SIG-M5 (cell line): ENCODE measurements at places on chromosomes 11 and 22.

DNA sequence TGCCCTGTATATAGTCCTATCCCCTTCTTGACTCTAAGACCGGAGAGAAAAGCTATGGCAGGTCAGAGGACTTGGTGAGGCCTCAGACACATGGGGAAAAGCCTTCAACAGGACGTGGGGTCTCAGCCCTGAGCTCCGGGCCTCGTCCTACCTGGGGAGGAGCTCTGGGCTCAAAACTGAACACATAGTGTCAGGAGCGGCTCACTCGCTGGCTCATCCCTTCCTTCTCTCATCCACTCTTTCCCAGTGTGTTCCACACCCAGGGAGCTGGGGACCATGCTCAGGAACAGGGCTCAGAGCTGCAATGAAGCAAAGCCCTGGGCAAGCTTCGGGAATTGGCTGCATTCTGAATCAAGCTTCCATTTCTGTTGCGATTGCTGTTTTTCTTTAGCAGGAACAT lies 14.5 kb downstream of the ADAMTS15 start:
- no peak for DNase-seq

DNA sequence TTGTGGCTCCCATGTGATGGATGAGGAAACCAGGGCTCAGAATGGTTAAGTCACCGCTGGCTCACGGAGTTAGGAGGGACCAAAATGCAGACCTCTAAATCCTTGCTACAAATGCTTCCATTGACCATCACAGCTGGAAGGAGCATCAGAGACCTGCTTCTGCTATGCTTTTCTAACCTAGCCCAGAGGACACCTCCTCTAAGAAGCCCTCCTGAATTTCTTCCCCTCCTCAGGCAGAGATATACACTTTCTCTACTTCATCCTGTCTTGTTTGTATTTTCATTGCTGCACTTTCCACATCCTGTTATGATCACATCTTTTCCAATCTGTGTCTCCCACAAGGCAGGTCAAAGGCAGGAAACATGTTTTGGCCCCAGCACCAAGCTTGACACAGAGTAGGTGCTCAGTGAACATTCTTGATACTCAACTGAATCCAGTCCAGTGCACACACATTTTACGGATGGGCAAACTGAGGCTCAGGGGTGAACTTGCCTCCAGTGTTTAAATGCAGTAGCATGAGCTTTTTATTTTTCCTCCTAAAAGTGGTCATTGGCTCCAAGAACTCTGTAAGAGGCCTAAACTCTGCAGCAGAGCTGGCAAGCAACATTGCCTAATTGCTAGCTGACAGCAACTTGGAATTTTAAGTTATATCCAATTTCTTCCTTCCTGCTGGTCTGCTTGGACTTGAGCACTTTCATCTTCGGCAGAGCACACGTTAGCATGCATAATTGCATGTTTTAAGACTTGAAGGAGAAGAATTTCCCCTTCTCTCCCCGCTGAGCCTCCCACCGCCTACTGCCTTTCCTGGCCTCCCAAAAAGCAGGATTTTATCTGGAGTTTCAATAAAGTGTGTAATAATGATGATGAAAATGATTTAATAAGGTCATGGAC lies 12.7 kb downstream of the SCUBE1 start:
- no peak for DNase-seq

DNA sequence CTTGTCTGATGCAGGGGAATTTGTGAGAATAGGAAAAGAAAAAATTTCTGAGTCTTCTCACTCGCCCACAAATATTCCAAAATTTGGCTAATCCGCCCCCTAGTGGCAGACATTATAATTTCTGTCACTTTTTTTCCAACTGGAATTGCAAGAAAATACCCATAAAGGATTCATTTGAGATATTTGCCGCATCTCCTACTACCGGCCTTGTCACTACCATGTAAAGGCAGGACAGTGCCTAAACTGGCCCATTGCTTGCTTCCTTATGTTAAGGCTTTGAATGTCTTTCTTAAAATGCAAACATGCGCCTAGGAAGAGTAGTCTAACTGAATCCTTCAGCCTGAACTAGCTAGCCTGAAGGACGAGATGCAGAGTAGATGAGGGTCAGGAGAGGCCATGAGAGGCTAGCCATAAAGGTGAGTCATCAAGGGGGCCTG lies 9.3 kb upstream of the CEP295 start:
- DNase-seq, result no peak

DNA sequence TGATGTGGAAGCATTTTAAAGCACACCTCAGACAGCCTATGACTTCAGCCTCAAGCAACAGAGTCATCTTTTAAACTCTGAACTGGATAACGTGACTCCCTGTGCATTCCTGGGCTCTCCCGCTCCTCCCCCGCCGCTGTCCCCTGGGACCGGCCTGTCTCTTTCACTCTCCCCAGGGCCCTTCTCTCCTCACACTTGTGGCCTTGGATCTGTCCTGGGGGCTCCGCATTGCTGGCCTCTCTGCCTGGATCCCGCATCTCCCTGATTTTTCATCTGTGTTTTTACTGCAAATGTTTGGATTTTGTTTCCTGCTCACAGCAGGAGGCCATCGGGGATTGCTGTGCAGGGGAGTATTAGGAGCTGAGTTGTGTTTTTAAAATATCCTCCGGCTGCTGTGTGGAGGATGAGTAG lies 15.4 kb downstream of the C11orf24 start:
- DNase-seq, result no peak

GRCh38 chr11:72259490-72259889 lies 15.5 kb upstream of the PHOX2A start:
- no peak for DNase-seq

- peak; percentile 44 for DNase-seq
Measured at GRCh38 chr11:66595245-66595904, 2.4 kb downstream of the CCS start.

- no peak for DNase-seq
Measured at GRCh38 chr22:45284705-45285262, at the start of gene UPK3A. UPK3A (plus strand) TSS chr22:45284949; CDS start chr22:45285014, 65 bp downstream.

DNA sequence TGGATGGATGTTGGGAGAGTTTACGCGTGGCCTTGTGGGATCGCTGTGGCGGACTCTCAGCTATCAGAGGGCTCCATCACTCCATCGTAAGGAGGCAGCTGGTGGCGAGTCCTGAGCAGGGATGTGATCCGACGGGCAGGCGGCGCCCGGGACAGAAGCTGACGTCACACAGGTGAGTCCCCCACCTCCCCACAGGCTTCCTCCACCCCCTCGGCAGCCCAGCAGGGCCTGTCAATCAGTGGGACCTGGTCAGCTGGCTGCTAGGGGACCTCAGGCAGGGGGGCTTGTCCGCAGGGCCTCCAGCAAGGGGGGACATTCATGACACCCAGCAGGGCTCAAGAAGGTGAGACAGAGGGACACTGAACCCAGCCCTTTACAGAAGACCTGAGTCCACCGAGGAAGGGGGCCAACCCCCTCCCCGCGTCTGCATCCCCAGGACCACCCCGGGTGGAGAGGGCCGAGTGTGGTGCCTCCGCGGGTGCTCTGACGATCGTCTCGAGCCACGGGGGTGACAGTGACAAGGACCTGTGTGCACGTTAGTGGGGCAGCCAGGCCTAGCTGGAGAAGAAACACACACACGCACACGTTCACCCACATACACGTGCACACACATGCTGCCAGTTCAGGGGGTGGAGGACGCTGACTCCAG lies 7.1 kb downstream of the HRAS start:
- no peak for DNase-seq

DNA sequence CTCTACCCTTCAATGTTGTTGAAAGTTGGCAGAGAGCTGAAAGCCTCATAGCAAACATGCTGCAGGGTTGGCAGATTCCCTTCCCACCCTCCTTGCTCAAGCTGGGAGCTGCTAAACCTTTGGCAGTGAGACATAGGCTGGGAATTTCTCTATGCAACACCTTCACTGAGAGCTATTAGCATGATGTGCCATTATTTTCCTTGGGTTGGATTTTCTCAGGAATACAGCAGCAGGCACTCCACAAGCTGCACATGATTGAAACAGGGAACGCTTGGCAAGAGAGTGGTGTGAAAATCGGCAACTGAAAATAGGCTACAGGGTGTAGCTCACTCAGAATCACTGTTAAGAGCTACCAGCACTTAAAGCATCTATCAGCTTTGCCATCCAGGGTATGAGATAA lies 9.6 kb upstream of the ALKBH3 start:
- no peak for DNase-seq

GRCh38 chr11:58905721-58906547 lies 33.4 kb upstream of the GLYATL1 start:
- DNase-seq, result no peak

DNA sequence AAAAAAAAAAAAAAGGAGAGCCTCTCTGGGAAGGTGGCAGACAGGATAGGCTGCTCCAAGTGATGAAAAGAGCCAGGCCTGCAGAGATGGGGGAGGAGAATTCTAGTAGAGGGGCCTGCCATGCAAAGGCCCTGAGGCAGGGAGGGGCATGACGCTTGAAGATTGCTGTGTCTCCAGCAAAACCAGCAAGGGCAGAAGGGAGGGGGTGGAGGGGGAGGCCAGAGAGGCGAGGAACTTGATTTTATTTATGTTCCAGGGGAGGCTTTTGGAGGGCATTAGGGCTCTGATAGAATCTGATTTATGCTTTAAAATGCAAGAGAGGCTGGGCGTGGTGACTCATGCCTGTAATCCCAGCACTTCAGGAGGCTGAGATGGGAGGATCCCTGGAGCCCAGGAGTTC lies 16.7 kb upstream of the PACSIN2 start:
- no peak for DNase-seq

DNA sequence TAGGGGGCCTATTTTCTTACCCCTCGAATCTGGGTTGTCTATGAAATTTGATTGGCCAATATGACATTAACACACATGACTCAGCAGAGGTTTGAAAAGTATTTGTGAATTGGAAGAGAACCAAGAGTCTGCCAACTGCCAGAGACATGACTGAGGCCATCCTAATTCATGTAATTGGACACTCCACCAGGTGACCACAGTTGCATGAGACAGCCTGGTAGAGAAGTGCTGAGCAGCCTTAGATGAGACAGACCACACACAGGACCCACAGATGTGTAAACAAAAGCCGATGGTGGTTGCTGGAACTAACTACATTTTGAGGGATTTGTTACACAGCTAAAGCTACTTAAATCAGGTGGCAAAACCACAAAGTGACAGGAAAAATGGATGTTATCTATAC lies 855 bp upstream of the MS4A5 start:
- DNase-seq, result no peak

DNA sequence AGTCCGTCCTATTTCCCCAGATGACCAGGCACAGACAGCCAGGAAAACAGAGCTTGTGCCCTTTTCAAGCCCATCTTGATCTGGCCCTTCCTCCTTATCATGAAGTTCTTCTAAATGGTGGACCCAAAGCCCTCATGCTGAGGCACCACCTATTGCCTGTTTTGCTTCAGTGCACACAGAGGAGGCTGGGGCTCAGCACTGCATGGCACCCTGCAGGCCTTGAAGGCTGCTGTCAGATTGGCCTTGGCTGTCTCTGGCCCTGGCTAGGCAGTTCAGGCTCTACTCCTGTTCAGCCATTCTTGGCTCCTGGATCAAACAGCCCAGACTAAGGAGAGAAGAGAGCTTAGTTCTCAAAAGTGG lies 49.2 kb downstream of the OTOG start:
- no peak for DNase-seq
